ENCODE measurements at places on chromosomes 4 and X.

DNA sequence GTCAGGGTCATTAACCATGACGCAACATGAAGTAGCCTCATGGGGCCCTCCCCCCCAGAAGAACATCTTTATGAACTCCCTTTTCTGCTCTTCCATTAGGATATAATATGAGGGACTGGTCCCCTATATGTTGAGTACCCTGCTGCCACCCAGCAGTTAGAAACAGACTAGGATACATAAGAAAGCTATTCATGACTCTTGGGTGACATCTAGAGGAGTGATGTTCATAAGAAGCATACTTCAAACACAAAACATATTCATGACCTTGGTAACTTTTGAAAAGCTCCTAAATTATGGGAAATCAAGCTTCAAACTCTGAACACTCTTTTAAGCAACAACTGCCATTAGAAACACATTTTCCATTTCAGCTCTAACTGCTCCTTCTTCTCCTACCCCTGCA, 155.2 kb upstream of the SPIN4 start:
- no peak for DNase-seq

DNA sequence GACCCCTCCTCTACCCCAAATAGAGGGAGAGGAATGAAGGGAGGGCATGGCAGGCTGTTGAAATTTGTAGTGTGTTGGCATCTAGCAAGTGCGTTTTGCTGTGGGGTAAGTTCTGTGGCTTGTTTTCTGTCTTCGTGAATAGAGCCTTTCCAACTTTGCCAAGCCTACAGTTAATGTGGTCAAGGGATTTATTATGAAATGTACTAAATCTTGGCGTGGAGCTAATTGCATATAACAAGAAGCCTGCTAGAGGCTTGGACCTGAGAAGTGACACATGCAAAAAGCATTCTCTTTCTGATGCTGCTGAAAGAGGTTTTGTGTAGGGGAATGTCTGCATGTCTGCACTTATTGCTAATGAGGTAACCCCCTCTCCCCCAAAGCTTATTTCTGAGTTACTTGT, 132.2 kb downstream of the BMPR1B start:
- DNase-seq = no peak

DNA sequence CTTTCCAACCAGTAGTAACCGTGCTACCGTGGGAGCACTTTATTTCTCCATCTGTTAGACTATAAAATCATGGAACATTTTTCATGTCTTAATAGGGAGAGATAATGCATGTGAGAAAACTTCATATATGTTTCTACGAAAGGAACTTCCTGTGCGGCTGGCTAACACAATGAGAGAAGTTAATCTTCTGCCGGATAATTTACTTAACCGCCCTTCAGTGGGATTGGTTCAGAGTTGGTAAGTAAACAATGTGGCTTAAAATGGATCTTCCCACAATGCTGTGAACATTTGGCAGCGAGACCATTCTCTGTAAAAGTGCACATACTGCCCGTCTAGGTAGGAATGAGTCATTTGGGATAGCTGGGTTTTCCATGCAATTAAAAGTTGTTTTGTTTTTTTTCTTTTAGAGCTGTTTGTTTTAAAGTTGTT, 29.6 kb downstream of the PDK3 start:
- DNase-seq = no peak

DNA sequence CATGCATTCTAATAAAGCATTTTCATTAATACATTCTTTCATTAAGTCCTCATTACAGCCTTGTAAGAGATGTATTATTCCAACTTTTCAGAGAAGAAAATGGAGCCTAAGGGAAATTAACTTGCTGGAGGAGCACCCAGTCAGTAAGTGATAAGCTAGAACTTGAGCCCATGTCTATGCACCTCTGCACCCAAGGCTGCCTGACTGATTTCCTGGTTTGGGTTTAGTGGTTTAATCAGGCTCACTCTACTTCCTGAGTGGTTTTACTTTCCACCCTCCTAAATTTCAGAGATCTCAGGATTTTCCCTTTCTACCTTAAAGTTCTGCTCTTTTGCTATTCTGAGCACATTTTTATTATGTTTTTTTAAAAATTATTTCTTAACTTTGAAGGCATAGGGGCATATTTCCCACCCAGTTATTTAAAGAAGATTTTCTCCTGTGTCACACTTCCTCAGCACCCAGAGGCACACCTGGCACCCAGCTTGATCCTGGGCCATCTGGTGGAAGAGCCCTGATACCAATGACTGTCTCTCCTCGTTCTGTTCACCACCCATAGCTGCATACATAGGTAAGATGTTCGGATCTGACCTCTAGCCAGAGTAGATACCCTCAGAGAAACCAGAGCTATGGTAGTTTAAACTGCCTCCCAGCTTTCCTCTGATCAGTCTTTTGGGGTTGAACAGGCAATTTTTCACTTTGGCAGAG, 10.4 kb downstream of the CORIN start:
- no peak for DNase-seq

DNA sequence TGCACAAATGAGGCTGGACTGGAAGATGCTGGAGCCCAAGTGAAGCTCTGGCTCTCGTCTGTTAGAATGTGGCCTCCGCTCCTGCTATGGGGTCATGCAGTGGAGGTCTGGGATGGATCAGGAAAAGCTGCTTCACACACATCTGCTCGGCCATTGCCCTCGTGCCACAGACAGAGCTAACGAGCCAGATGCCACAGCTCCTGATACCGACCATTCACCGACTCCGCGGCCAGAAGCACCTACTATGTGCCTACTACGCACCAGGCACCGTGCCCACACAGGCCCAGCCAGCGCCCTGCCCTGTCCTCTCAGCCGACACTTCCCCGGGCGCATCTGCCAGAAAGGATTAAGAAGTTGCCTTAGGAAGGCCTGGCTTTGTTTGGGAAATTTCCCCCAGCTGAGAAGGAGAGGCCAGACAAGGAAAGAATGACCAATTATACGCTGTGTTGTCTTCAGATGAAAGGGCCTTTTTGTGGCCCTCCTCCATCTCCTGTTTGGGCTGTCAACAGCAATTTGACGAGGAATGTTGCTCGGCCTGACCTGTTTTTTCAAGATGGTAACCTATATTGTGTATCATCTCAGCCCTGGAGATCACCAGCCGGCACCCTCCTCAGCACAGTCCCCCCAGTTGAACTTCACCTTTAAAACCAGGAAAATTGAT, 34.3 kb downstream of the HMX1 start:
- DNase-seq = no peak

DNA sequence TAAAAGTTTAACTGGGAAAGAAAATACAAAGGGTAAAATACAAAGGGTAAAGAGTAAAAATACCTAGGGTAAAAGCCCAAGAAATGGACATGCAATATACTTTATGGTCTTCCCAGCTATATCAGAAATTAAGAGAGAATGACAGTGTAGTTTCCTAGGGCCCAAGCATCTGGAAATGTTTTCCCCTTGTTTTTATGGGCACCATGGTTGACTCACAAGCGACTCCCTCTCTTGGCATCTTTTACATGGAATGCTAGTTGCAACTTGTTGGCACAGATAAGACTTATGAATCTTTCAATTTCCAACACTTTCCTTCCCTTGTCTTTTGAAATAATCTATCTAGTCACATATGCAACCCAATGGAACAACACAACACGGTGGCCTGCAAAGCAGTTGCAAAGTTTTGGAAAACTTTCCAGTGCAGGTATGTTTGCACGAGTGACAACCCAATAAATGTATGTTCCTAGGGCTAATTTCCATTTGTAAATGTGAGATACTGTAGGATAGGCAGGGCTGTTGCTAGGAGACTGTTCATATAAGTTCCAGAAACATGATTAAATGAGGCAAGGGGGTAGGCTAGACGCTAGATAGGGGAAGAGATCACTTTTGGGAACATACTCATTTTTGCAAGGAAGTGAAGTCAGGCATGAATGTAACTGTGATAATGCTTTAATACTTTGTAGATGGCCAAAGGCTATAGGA, 36.4 kb upstream of the CWH43 start:
- no peak for DNase-seq

DNA sequence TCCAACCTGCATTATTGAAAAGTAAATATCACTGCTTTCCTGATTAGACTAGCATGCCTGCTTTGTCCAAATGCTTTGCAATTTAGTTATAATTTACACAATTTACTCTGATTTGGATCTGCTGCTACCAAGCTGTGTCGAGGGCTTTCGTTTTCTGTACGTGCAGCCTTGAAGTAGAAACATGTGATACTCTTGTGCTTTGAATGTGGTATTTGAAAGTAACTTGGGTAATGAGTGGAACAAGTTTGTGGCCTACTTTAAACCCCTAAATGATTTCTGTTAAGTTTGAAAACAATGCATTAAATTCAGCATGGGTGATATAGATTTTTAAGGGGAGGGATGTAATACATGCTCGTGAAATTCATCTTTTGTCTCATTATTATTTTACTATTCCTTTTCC, 240.7 kb downstream of the IQCM start:
- DNase-seq = no peak

GRCh38 chr4:185144601-185145240, 1.7 kb downstream of the SLC25A4 start:
- no peak for DNase-seq

DNA sequence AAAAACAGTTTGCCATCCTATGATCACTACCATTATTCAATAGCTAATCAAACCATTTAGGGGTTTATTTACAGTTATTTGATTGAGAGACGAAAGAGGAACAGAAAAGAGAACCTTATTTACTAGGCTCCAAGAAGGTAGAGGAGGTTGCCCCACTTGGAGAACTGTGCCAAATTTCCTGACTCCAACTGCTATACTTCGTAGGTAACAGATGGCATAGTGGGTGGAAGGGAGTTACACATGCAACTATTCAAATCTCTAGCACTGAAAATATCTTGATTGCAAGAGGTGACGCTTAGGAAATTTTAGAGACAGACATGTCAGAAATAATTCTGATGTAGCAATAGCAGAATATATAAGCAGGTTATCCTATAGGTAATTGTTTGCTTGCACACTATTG, 38.0 kb upstream of the TMPRSS11F start:
- DNase-seq = no peak

- DNase-seq = no peak
Measured at GRCh38 chr4:138595731-138596460, 353.7 kb upstream of the SLC7A11 start.

DNA sequence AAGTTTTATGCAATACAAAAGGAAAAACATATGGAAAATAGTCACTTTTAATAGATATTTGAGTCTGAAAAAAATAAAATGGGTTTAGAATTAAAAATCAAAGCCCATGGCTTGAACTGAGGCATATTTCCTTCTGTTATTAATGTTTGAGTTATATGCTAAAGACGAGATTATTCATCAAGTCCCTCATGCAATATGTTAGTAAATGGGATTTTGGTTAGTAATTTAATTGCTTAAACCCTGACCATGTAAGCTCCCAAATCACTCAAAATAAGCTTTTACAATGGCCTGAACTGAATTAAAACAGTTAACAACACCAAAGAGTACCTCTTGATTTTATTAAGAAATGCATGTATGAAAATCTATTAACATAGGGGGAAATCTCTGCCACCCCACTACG, 12.1 kb downstream of the UNC5C start:
- DNase-seq = no peak

Data from activated naive CD4-positive, alpha-beta T cell treated with anti-CD3 and anti-CD28 coated beads, Interleukin-2, amount 50 U/mL, for 72 hours (primary cell).